ENCODE measurements at places on chromosomes 12 and 14.

DNA sequence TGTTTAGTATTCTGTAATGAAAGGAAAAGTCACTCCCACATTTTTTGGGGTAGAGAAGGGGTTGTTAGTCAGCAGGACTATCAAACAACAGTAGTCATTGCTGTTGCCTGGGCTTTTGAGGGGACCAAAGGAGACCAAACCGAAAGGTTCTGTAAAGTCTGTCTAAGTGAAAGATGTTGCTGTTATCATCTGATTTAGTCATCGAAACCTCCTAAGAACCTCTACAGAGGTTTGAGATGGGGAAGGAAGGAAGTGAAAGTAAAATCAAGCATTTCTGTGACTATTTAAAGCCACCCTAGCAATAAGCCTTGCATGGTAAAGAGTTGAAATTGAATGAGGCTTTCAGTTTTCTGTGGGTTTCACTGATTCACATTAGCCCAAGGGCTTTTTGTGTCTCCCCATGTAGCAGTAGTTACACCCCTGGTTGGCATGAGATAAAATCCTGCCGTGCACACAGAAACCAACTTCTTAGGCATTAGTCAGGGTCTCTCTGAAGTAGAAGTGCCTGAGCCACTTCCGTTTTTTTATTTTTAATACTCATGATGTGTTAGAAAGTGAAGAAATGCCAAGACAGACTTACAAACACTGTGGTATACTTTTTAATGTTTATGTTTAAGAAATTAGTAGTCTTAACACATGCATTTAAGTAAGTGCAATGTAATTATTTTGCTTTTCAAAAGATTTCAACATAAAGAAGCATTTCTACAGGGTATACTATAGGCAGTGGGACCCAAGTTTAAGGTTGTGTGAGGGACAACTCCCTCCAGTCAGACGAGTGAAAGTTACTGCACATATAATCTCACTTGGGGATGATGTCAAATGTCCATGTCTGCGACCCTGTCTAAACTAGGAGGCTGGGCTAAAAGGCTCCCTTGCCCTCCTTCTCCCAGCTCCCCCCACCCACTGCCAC lies 50.4 kb downstream of the DYRK2 start:
- peak; percentile 74 for DNase-seq

DNA sequence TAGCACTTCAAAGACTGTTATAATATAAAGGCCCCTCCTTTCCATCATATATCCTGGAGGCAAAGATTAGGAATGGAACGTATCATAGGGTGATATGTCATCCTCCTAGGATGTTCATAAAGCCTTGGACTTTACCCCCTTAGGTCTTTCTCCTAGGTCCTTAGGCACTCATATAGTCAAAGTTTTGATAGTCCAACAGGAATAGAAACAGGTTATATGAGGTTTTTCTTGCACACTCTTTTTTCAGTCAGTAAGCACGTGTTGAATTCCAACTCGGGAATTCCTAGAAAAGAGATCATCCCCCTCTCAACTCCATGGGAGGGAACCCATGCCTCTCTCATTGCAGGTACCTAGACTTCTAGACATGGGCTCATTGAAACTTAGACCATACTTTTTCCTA lies 20.1 kb upstream of the MAGOHB start:
- DNase-seq = no peak

DNA sequence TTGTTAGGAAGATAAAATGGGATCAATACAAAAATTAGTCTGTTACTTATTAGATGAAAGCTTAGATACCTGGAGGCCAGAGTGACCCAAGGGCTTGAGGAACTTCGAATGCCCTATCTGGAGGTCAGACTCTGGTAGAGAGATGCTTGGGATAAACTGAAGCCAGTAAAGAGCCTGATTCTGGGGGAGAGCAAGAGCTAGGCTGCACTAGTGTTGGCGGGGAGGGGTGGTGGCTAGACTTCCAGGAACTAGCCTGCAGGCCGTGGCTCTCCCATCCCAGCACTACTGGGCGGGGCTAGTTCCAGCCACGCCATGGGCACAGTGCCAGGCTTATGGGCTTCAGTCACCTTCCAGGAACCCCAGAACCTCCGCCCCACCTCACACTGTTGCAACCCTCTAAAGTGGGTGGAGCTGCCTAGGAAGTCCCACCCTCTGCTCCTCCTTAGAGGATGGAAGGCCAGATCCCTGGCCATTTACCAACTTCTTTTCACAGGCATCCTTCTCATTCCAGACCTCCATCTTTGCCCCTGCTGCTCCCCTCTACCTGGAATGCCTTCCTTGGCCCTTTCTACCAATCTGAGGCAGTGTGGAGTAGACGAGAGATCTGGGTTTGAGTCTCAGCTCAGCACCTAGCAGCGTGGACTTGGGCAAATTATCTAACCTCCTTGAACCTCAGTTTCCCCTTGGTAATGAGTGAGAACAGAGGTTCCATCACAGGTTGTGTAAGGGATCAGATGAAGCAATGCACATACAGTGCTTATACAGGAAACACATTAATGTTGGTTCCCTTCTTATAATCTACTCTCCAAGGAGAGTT lies 6.3 kb upstream of the NFE2 start:
- DNase-seq = no peak

- DNase-seq = no peak
These were observed 50.7 kb downstream of the ZC3H14 start for GRCh38 chr14:88613552-88614010.

DNA sequence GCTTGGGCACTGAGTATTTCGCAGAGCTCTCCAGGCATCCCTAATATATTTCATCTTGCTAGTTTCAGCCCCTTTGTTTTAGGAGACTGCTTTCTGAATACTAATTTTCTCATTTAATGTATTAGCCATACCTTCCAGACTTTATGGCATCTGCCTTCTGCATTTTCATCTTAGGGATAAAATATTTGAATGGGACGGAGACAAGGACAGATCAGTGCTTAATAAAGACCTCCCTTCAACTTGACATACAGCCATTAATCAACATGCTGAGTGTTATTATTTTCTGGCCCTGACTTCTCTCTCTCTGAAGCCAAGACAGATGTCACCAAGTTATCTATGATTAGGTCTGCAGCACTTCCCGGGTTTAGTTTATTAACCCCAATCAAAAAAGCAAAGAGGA lies 42.4 kb downstream of the CACNA2D4 start:
- DNase-seq = no peak

- DNase-seq = no peak
These were observed 11.9 kb downstream of the RNF10 start for GRCh38 chr12:120546050-120546386.

Data from stimulated activated CD4-positive, alpha-beta T cell treated with anti-CD3 and anti-CD28 coated beads, Interleukin-1b, Interleukin-23, amount 100 ng/mL, for 48 hours (primary cell).